CD8-positive, alpha-beta T cell (primary cell): ENCODE measurements at places on chromosomes 11 and 22. TPM values are rescaled to one million over a fixed set of nuclear protein-coding genes. Genes with fewer than 3 reads are reported as not detected.

The OR2AG2 gene
- total RNA-seq: not detected

- DNase-seq: no peak
Measured at GRCh38 chr11:120029321-120029720, 108.6 kb downstream of the TRIM29 start.

GRCh38 chr22:26050079-26050478, 119.2 kb upstream of the SEZ6L start:
- DNase-seq: no peak

- DNase-seq: no peak
Measured at GRCh38 chr11:65311170-65311678, 3.4 kb upstream of the CDC42EP2 start.

GRCh38 chr11:103700622-103701021, 335.8 kb upstream of the DDI1 start:
- DNase-seq: no peak

DNA sequence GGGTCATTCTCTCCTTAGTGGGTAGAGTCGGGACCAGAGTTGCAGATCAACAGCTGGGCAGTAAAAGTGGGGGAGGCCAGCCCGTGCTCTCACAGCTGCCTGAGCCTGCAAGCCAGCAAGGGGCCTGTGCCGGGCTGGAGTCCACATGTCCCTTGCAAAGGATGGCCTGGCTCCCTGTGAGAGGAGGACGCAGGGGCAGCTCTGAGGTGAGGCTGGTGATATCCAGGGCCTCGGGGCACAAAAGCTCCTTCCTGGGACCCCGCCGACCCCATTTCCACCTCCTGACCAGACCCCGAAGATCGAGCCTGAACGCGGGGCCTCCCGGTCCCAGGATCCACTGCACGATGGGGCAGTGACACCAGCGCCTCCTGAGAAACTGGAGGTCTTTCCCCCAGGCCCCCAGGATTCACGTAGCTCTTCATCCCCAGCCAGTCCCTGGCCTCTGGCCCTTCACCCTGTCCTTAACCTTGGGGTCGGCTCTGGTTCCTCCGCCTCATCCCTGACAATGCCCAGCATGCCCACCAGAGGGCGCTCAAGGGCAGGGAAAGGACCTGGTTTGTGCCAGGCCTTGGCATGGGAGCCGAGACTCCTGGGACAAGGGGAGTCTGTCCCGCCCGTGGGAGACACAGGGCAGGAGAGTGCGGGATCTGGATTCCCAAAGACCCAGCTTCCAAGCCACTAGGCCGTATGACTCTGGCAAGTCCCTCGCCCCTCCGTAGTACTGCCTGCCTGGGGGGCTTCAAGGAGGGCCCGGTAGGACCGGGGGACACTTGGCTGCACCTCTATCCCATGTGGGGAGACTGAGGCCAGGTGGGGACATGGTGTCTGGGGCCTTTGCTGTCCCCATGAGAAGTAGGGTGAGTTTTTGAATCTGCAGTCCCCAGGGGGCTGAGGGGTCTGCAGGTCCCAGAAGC, 17.8 kb upstream of the WNT7B start:
- DNase-seq: peak; percentile 92

The OR4C13 gene
- total RNA-seq: not detected

- DNase-seq: peak; percentile 31
Measured at GRCh38 chr22:32411402-32411801, 645 bp downstream of the RTCB start.

The SAA4 gene
- not detected for total RNA-seq

The OR8H1 gene
- not detected for total RNA-seq

The AMPD3 gene
- total RNA-seq: 12.1 TPM

GRCh38 chr11:95134491-95134890, 44.8 kb downstream of the ENDOD1 start:
- no peak for DNase-seq

DNA sequence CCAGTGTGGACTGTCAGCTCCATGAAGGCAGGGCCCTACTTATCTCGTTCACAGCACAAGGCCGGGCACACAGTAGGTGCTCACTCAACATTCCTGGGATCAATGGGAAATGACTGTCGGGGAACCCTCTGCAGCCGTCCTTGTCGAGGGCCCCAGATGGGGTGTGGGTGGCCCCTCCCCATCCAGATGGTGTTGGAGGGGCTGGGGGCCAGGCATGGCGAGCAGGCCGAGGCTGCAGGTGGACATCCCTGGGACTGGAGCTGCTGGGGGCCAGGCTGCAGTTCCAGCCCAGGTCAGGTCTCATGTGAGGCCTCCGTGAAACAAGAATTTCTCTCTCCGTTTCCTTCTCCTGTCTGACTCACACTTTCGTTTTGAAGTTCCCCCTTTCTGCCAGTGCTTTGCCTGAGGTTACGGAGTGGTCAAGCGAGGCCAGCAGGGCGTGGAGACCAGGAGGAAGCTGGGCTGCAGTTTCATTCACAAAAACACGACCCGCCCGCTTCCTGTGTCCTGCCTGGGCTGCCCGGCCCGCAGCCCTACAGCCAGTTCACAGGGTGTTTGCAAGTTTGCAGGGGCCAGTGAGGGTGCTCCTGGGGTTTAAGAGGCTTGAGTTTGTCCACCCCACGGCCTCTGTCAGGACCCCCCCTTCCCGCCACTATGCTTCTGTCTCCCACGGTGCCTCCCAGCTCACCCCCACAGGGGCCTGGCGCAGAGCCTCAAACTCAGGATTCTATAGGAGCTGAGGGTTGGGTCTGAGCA, 4.5 kb downstream of the MYEOV start:
- no peak for DNase-seq

DNA sequence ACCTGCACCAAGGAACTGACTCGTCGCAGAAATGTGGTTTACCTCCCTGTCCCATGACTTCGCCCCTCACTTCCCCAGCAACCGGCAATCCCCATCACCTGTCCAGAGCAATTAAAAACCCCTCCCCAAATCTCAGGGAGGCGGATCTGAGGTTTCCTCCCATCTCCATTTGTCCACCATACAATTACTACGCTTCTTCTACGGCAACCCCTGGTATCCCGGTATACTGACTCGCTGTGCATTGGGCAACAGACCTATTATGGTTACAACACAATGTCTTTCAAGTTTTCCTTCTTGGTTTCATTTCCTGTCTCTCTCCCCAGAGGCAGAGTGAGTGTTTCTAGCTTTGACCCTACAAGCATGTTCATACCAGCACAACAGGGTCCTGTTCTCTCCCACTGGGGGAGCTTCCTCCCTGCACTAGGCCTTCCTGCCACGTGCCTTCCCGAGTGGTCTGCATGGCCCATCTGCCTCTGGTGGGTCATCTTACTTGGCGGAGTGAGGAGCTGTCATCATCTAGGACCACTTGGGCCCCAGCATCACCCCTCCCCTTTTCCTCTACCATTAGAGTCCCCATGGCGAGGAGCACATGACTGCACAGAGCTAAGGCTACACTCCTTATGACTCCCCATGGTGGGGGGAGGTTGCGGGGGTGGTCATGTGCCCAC, 30.3 kb upstream of the NAP1L4 start:
- DNase-seq: no peak

- no peak for DNase-seq
Measured at GRCh38 chr11:63687845-63688244, 6.5 kb downstream of the RTN3 start.

The MUC15 gene
- not detected for total RNA-seq

DNA sequence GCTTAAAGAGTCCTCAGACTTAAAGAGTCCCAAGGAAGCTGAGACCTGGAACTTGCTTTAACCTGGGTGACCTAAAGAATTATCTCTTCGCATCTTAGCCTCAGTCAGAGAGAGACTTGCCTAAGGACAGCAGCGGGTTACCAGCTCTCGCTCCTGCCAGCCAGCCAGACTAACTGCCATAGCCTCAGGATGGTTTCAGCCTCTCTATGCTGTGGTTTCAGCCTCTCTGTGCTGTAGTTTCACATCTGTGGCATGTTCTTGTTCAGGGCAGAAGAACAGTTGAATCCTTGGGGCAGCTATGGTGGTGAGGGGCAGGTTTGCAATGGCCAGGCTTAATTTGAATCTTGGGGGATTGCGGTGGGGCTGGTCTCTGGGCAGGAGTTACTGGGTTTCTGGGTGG, 2.3 kb downstream of the FRMD8 start:
- no peak for DNase-seq

DNA sequence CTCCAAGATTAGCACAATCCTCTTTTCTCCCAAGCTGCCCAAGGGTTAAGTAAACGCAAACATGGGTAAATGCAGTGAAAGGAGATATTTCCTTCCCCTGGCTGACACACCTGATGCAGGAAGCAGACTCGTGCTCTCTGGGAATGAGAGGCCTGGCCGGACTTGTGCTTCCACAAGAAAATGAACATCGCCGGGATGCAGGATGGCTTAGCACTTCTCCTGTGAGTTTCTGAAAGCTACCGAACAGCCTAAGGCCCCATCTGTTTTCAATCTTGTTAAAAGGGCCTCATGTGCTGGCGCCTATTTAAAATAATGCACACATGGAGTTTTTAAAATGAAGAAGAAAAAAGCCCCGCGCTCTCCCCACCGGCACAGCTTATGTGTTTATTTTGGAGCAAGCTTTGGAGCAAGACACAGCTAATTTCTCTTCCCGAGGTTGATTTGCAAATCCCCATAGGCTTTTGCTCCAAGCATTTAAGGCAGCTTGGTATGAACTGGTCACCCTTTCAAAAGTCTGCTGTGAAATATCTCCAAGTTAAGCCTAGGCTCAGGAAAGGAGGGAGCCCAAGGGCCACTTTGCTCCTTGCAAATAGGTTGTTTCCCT, 100.9 kb downstream of the SYN3 start:
- DNase-seq: no peak

DNA sequence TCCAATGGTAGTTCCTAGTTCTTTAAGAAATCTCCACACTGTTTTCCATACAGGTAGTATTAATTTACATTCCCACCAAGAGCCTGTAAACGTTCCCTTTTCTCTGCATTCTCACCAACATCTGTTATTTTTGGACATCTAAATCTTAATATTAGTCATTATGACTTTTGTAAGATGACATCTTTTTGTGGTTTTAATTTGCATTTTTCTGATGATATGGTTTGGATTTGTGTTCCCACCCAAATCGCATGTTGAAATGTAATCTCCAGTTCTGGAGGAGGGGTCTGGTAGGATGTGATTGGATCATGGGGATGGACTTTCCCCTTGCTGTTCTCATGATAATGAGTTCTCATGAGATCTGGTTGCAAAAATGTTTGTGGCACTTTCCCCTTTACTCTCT, 89.0 kb downstream of the MUC15 start:
- no peak for DNase-seq

DNA sequence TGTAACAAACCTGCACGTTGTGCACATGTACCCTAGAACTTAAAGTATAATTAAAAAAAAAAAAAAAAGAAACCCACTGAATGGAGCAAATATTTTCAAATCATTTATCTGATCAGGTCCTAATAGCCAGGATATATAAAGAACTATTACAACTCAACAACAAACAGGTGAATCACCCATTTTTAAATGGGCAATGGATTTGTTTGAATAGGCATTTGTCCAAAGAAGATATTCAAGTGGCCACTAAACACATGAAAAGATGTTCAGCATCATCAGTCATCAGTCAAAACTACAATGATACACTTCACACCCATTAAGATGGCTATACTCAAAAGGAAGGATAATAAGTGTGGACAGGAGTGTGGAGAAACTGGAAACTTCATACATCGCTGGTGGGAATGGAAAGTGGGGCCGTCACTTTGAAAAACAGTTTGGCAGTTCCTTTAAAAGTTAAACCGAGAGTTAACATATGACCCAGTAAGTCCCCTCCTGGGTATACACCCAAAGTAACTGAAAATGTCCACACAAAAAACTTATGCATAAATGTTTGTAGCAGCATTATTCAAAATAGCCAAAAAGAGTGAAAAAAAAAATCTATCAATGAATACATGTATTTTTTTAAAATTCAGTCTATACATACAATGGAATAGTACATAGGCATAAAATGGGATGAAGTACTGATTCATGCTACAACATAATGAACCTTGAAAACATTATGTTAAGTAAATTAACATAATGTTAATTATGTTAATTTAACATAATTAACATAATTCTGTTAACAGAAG, 53.1 kb downstream of the ARRB1 start:
- no peak for DNase-seq

DNA sequence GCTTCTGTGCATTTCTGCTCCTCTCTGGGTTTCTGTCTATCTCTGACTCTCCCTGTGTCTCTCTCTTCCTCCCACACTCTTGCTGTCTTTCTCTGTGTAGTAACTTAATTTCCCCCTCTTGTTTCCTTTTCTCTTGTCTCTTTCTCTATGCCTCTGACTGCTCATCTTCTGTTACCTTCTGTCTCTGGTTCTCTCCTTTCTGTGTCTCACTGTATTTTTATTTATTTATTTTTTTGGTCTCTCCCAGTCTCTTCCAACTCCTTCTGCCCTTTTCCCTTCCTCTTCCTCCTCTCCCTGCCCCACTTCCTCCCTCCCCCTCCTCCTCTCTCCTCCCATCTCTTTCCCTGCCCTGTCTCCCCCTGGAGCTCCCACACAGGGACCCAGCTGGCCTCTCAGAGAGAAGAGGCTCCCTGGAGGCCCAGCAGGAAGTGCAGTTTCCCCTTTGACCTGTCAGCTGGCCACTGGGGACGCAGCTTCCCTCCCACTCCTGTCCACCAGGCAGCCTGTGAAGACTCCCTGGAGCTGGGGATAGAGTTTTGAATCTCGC, 38.3 kb upstream of the MYH9 start:
- DNase-seq: no peak

The HSPB2 gene
- total RNA-seq: not detected

- DNase-seq: no peak
Measured at GRCh38 chr11:122995526-122995925, 13.9 kb upstream of the BSX start.

- no peak for DNase-seq
Measured at GRCh38 chr22:29199702-29200400, 5.8 kb upstream of the EMID1 start.

DNA sequence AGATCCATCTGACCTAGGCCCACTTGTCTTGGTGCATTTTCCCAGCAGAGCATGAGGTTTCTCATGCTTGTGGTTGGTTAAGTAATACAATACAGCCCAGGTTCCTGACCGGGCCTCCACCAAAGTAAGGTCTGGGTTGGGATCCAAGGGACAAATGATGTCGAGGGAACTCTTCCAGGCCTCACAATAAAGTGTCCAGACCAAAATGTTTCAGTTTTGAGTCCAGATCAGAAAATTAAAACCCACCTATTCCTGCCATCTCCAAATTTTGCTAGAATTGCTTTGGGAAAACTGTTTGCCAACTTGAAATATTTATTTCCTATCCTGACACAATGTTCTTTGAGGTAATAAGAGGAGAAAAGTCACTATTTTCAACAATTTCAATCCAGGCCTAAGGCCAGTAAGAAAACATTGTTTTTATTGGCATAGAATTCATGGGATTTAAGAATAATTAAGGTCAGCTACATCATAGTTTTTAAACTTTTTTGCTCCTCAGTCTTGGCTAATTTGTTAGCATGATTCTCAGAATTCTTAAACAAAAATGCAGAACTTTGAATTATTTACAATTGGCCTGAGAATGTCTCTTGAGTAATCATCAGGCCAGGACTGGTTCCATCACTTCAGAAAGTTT, 51.4 kb downstream of the ME3 start:
- DNase-seq: no peak

The MRGPRX4 gene
- not detected for total RNA-seq

DNA sequence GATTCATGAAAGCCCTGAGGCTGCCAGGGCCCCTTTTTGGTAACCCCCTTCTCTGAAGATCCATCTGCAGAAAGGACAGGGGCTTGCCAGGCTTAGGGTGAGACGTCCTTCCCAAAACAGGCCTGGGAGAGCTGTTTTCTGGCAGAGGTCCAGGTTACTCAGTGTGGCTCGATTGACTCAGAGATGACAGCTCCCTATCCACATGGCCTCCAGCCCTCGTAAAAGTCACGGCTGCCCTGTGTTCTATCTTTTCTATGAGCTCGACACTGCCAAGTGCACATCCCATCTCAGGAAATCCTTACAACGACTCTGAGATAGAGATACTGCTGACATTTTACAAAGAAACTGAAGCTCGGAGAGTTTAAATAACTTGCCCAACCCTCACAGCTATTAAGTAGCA, 20.4 kb downstream of the ADAMTS8 start:
- no peak for DNase-seq

- no peak for DNase-seq
Measured at GRCh38 chr22:44289414-44290171, 23.2 kb downstream of the SHISAL1 start.
